Activated CD4-positive, alpha-beta T cell treated with anti-CD3 and anti-CD28 coated beads, Interleukin-10, Interleukin-2, amounts not matched to agents 100 ng/mL and 50 ng/mL, durations not matched to agents 16 hours and 8 hours (primary cell): ENCODE measurements at places on chromosomes 5 and 9.

DNA sequence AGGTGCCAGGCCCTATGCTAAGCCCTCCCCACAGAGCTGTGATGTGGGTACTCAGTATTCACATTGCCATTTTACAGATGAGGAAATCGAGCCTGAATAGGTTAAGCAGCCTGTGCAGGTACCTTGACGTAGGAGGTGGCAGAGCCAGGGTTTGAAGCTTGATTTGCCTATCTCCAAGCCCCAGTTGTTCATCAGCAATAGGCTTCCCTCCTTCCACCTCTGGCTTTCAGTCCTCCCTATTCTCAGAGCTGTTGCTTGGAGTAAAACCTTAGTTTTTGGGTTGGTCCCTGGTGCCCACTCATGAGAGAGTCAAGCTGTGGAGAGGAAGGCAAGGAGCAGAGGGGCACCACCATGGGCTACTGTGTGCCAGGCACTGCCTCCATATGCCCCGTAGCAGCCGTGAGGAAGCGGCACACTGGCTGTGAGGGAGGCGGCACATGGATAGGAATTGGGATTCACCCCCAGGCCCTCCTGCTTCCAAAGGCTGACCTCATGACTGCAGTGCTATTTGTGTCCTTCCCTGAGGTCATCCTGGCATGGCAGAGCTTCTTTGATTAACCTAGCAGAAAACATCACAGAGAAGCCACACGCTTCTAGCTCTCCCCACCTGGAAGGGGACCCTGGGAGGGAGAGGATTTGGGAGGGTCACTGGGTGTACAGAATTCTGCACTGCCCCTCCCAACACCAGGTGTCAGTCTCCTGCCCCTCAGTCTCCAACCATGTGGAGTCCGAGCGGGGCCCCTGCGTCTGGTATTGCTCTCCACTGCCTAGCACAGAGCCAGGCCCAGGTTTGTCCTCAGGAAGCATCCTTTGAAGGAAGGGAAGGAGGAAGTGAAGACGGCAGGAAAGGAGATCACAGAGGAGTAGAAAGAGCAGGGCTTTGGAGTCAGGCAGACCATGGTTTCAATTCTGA, 109.8 kb downstream of the RGS3 start:
- DNase-seq, result no peak

DNA sequence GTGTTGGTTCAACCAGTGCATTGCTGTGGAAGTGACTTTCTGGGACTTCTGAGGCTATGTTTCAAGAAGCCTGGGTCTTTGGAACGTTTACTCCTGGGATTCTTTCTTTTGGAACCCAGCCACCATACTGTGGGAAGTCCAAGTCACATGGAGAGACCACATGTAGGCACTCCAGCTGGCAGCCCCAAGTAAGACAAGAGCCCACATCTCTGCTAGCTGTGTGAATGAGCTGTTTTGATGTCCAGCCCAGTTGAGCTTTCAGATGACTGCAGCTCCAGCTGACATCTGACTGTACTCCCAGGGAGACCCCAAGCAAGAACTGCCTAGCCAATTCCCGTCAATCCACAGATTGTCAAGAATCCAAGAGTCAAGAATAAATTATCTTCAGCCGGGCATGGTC, 60.1 kb upstream of the SPATA31D4 start:
- DNase-seq, result no peak

DNA sequence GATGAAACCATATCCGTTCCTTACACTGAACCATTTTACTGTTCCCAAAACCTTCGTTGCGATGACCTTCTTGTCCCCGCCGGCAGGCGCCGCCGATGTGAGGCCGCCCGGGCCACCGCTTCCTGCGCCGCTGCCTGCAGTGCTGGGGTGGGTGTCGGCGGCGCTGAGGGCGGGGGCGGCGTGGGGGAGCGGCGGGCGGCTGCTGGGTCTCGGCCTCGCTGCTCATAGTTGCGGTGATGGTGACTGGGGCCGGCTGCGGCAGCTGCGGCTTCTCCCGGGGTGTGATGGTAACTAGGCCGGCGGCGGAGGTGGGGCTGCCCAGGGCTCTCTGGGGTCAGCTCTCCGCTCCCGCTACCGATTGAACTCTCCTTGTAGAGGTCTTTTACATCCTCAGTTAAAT, 14.1 kb upstream of the OR2S2 start:
- DNase-seq, result peak; percentile 9

DNA sequence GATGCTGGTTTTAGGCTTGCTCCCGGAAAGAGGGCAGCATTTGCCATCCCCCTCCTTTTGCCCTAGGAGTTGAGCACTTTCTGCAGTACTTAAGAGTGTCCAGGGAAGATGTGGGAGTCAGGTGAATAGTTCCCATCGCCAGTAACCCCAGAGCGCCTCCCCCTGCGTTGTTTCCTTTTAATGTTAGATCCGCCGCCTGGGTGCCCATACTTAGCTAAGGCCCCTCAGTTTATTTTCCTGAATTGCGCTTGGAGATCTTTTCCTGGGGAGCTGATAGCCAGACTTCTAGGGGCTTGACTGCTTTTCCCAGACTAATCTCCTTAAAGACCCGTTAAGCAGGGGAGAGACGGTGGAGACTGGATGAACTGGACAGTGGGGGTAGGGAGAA, 377 bp upstream of the PCDHAC2 start:
- no peak for DNase-seq

DNA sequence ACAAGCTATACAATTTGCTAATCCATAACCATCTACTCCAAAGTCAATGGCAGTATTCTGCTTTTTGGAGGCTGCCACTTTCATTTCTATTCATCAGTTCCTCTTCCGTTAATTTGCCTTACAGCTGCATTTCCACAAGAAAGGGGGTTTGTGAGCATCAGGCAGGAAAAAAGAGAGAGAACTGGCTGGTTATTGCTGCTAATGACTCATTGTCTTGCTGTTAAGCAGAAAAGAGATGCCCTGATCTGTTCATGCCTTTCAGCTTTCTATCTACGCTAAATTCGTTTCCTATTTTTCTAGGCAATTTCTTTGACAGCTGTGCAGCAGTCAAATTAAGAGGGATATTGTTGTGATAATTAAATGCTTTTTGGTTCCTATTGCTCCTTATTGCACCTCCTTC, 65.9 kb upstream of the GNAQ start:
- DNase-seq, result peak; percentile 22

GRCh38 chr9:77943057-77943456, 88.6 kb downstream of the GNAQ start:
- DNase-seq, result no peak

DNA sequence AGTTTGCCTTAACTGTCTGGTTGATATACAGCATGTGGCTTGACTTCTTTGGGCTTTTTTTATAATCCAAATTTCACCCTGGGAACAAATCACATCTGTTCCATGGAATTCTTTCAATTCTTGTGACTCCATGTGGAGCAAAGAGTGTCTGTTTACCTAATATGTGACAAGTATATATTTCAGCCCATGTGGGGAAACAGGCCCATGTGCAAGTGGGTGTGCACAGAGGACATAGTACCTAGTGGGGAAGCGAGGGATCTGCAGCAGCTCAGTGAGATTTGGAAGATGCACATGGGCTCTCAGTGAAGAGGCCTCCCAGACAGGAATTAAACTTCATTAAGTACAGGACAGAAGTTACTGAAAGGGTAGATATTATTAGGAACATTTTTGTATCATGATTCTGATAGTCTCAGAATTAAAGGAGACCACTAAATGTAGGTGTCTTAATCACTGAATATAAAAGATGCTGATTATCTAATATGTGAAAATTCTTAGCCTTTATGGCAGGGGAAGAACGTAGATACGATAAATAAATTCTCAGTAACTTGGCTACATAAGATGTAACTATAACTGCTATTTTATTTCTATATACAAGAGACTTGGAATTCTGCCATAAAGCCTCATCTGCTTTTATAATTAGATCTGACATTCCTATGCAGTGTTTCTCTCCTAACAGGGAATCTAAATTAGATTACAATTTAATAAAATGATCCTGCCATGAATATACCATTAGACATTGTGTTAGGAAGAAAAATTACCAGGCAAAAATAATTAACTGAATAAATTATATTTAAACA, 181.2 kb downstream of the SLC12A2 start:
- no peak for DNase-seq

- DNase-seq, result no peak
These were observed 292.3 kb downstream of the SLF1 start for GRCh38 chr5:94910721-94911120.

DNA sequence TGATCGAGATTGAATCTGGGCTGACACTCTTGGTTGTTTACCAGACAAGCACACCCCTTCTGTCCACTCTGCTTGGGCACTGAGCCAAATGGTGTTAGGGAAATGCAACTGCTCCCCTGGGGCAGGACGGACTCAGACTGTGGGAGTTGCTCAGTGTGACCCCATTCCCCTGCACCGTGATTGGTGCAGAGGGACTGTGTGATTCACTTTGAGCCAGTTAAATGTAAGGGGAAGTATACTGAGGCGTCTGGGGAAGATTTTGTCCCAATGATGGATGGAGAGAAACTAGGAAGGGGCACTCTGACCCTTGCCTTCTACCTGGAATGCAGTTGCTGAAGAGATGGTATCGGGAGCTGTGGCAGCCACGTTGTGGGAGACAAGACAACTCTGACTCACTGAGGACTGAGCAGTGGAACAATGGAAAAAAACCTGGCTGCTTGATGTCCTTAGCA, 196.0 kb upstream of the ANKRD55 start:
- DNase-seq, result no peak

DNA sequence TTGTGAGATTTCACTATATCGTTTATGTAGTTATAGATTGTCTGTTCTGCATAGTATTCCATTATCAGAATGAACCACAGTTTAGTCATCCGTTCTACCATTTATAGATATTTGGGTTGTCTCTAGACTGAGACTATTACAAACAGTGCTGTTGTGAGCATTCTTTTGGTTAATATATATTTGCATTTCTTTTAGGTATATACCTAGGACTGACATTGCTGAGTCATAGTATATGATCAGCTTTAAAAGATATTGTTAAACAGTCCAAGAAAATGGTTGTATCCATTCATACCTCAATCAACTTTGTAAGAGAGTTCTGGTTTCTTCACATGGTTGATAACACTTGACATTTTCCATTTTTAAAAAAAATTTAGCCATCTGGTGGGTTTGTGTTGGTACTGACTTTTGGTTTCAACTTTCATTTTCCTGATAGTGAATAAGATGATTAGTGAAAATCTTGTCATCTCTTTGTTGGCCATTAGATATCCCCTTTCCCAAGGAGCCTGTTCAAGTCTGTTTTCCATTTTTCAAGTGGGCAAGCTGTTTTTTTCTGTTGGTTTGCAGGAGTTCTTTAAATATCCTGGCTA, 22.9 kb upstream of the ADAM19 start:
- peak; percentile 50 for DNase-seq

DNA sequence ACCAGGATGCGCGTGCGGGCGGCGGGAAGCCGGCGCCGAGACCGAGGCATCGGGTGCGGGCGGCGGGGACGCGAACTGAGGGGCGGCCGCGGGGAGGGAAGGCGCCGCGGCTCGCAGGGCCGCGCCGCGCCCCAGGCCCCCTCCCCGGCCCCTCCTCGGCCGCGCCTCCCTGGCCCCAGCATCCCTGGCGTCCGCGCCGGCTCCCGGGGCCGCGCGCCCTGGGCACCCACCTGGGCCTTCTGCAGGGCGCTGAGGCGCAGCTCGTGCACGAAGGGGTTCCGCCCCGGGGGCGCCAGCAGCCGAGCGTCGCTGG, 324 bp downstream of the LPCAT1 start:
- DNase-seq, result no peak

DNA sequence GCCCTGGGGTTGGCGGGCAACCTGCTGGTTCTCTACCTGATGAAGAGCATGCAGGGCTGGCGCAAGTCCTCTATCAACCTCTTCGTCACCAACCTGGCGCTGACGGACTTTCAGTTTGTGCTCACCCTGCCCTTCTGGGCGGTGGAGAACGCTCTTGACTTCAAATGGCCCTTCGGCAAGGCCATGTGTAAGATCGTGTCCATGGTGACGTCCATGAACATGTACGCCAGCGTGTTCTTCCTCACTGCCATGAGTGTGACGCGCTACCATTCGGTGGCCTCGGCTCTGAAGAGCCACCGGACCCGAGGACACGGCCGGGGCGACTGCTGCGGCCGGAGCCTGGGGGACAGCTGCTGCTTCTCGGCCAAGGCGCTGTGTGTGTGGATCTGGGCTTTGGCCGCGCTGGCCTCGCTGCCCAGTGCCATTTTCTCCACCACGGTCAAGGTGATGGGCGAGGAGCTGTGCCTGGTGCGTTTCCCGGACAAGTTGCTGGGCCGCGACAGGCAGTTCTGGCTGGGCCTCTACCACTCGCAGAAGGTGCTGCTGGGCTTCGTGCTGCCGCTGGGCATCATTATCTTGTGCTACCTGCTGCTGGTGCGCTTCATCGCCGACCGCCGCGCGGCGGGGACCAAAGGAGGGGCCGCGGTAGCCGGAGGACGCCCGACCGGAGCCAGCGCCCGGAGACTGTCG, 976 bp downstream of the RXFP3 start:
- DNase-seq, result no peak

- peak; percentile 34 for DNase-seq
These were observed 47.8 kb upstream of the PSD2 start for GRCh38 chr5:139747583-139748504.

DNA sequence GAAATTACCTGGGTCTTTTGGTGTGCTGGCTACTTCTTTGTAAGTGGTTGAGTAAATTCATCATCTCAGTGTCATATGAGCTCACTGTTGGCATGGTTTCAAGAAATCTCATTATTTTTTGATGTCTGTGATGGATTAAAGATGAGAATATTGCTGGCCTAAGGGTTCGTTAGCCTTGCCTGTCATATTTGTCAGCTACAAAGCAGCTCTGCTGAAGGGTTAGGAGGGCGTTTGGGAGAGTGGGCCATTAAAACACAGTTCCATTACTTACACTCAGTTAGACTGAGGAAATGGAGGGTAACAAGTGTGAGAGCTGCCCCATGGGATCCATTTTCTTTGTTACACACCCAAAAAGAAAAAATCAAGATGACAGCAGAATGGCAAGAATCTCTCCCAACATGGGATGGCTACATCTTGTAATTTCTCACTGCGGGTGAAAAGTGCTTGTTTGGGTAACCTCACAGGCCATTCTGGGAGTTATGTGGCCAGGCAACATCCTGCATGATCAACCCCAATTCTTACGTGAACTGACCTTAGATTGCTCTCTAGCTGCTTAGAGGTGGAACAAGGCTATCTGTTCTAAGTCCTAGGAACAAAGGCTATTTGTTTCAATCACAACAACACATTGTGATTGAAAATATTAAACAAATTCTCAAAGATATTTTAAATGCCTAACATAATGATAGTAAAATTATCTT, 609.5 kb upstream of the RGMB start:
- DNase-seq, result no peak

- DNase-seq, result no peak
These were observed 147.5 kb downstream of the LURAP1L start for GRCh38 chr9:12922224-12922866.

- no peak for DNase-seq
These were observed 574.5 kb downstream of the PRELID2 start for GRCh38 chr5:145260670-145261069.

- DNase-seq, result no peak
These were observed 279.9 kb upstream of the CD180 start for GRCh38 chr5:67476531-67476930.

- DNase-seq, result no peak
These were observed 49.4 kb upstream of the KCNMB1 start for GRCh38 chr5:170438581-170438980.
